ENCODE measurements at places on chromosomes 2 and 18.

- no peak for DNase-seq
Observed at GRCh38 chr2:140998017-140998416, 1132.8 kb downstream of the LRP1B start.

DNA sequence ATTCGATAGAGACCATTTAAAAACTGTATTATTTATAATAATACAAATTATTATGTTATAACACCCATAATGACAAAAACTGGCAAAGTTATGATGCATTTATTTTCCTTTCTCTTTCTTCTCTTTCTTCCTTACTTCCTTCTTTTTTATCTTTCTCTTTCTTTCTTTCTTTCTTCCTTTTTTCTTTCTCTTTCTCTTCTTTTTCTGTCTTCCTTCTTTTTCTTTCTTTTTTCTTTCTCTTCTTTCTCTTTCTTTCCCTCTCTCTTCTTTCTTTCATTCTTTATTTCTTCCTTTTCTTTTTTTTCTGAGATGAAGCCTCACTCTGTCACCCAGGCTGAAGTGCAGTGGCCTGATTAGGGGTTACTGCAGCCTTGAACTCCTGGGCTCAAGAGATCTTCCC lies 27.5 kb upstream of the ZNF516 start:
- no peak for DNase-seq

- DNase-seq: no peak
Observed at GRCh38 chr2:11976073-11976472, 229.6 kb downstream of the LPIN1 start.

DNA sequence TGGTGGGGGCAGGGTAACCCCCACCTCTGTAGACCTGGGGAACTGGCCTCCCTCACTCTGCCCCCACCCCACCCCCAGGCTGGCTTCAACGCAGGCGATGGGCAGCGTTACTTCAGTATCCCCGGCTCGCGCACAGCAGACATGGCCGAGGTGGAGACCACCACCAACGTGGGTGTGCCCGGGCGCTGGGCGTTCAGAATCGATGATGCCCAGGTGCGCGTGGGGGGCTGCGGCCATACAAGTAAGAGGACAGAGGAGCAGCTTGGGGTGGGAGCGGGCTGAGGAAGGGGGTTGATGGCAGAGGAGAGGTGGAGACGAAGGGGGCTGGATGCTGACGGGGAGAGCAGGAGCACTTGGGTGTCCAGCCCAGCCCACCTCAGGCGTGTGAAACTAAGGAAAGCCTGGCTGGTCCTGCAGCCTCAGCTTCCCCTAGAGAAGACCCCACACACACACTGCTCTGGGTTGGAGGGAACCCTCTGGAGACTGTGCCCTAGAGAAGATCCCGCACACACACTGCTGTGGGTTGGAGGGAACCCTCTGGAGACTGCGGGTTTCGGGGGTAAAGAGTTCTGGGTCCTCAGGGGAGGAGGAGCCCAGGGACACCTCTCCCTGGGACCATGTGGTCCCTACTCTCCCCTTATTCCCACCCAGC lies 36.2 kb downstream of the SNED1 start:
- DNase-seq: no peak

- DNase-seq: no peak
Observed at GRCh38 chr18:58618822-58619595, 9.9 kb downstream of the ALPK2 start.

DNA sequence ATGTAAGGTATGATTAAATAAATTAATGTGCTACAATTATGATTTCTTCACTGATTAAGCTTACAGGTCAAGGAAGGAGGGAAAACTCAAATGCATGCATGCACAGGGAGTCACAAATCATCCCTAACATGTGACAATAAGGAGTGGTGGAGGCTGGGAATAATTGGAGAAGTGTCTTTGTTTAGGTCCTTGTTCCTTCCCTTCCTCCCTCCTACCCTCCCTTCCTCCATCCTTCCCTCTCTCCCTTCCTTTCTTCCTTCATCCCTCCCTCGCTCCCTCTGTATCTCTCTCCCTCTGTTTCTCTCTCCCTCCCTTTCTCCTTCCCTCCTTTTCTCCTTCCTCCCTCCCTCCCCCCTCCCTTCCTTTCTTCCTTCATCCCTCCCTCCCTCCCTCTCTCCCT lies 337.1 kb downstream of the CTNNA2 start:
- DNase-seq: no peak

- no peak for DNase-seq
Observed at GRCh38 chr2:177873915-177874314, 198.7 kb downstream of the PDE11A start.

Data from hematopoietic multipotent progenitor cell treated with erythropoietin and hydrocortisone succinate and interleukin-3 and kit ligand, for 8 days (in vitro differentiated cells).